ENCODE measurements at places on chromosomes 4 and X.

- no peak for DNase-seq
Measured at GRCh38 chr4:179399054-179399782, 1957.0 kb upstream of the AGA start.

DNA sequence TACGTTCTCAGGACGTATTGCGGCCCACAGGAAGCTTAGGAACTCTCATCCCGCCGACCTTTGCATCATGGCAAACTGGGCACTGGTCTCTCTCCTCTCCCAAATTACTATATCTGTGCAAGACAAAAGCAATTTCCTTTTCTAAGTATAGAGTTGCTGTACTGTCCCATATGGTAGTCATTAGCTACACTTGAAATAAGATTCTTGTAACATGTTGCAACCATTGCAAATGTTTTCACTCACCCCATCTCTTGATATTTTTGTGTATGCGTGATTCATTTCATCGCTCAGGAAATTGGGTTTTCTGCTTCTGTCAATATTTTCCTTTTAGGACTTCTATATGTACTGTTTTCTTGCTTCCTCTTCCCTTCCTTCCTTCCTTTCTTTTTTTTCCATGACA lies 15.7 kb downstream of the ARMCX6 start:
- DNase-seq, result no peak

DNA sequence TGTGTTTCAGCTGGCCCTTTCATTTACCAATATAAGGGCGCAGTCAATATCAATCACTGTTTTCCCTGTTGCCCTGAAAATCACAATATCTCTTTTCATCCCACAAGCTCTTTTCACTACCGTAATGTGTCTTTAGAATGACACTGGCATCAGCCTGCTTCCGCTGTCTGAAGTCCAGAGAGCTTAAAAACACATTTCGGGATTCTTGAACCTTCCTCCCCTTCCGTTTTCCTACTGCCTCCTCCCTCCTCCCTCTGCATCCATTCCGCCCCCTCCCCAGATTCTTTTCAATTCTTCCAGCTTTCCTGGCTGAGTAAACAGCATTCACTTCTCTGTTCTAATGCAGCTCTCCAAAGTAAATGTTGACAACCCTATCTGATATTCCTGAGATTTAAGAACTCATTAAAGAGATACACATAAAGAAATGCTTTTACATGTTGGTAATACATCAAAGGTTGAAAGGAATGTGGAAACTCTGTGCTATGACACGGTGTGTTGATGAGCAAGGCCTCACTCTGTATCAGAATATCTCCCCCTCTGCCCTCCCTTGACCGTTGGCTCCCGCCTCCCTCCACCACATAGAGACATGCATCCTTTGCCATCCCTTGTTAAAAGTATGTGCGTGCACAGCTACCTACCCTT lies 83.5 kb upstream of the SPRY1 start:
- no peak for DNase-seq

GRCh38 chr4:14023896-14024295 lies 396.4 kb upstream of the BOD1L1 start:
- no peak for DNase-seq

DNA sequence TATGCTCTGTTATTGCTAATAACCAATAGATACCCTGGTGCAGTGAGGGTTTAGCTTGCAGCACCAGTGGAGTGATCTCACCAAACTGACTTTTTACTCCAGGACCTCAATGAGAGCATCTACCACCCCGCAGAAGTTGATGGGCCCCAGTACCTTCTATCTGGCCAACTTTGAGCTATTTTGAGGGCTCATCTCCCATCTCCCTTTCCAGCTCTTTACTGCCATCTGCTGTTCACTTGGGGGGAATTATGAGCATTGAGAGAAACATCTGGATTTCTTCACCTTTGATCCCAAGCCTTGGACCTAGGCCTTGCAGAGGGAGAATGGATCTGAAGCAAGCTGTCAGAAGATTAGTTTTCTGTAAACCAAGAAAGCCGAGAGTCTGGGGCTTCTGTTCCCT lies 143.6 kb downstream of the TMEM164 start:
- peak; percentile 3 for DNase-seq

DNA sequence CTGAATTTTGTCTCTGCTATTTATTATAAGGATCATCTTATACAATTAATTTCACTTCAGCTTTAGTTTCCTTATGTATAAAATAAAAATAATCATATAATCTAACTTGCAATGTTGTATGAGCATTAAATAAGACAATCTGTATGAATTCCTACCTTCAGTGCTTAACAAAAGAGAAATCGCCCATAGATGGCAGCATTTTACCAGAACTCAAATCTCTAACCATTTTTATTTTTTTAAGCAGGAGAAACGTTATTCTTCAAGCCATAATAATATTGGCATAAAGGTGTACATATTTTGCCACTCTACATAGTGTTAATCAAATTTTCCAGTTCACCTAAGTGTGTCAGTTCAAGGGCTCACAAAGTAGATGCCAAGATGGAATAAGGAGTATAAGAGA lies 78.8 kb downstream of the TMEM47 start:
- no peak for DNase-seq

DNA sequence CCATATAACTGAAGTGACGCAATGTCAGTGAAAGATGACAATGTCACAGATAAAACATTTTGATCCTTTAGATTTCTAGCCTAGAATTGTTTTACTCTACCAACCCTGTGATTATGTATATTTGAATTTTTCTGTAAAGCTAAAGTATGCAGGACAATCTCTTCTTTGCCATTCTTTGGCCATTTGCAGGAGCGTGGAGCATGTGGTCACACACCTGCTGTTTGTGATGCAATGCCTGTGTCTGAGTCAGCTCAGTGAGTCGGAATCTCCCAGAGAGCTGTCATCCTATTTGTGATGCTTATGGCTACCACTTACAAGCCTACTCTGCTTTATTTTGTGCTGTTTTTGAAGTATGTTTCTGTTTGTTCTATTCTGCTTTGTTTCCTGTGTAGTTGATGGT lies 214.5 kb downstream of the NAF1 start:
- no peak for DNase-seq

- DNase-seq, result no peak
Measured at GRCh38 chrX:120769576-120770341, 105.9 kb downstream of the CT47B1 start.

GRCh38 chr4:99201690-99202089 lies 17.4 kb downstream of the ADH6 start:
- no peak for DNase-seq

GRCh38 chr4:184856277-184856609 lies 30.5 kb upstream of the ACSL1 start:
- no peak for DNase-seq

GRCh38 chrX:127317159-127317558 lies 497.6 kb downstream of the PRR32 start:
- no peak for DNase-seq
